ENCODE measurements at places on chromosomes 12 and 14.

DNA sequence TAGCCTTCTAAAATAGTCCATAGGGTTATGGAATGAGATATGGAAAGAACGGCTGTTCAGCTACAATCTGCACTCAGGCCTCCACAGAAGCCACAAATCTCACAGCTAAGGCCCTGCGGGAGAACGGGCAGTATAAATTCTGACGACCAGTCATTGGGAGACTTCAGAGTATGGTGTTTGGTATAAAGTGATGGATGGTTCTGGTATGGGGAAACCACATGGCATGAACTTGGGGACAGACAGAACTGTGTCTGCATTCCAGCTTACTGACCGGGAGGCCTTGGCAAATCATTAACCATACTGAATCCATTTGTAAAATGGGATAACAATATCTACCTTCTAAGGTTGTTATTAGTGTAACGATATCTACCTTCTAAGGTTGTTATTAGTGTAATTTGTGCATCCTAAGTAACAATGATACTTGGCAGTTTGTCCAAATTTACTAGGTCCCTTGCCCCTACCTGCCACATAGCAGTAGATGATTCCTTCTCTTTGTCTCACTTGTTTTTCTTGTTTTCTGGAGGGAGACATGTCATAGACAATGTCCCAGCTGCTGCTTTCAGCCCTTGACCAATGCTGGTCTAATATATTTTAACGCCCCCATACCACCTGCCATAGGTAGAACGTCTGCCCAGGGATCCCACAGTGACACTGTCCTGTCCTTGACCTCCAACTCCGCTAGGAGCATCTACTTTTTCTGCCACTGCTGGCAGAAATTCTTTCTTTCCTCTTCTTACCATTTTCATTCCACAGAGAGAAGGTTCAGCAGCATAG is 6.8 kb downstream of the CDKL1 start:
- no peaks in the 10 kb centered on the region for H3K27me3 ChIP-seq
- H3K36me3 ChIP-seq, result no peaks in the 10 kb centered on the region
- H3K4me1 ChIP-seq, result no peaks in the 10 kb centered on the region

- no peaks in the 10 kb centered on the region for H3K36me3 ChIP-seq
- no peak overlapping the region for H3K27ac ChIP-seq
- no peaks in the 10 kb centered on the region for H3K4me1 ChIP-seq
- H3K27me3 ChIP-seq, result no peaks in the 10 kb centered on the region
- H3K4me3 ChIP-seq, result no peak overlapping the region
Observed at GRCh38 chr12:60752589-60752988, 1156.8 kb downstream of the SLC16A7 start.

DNA sequence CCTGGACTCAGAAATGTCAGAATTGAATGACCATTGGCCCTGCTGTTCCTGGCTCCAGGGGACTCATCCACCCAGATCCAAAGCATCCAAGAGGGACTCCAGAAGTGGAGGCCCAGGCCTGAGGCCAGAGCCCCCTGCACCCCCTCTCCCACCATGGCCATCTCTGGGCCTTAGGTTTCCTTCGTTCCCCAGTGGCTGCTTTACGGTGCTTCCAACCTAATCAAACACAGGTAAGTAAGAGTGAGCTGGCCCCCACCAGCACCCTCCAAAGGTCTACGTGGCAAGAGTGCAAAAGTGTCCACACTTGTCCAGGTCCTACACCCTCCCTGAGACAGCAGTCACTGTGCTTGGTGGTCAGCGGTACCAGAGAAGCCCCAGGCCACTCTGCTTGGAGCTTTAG is 139.0 kb downstream of the DPF3 start:
- H3K27ac ChIP-seq, result no peak overlapping the region
- H3K27me3 ChIP-seq, result no peaks in the 10 kb centered on the region
- DNase-seq, result no peak
- no peaks in the 10 kb centered on the region for H3K4me1 ChIP-seq
- H3K36me3 ChIP-seq, result no peaks in the 10 kb centered on the region

DNA sequence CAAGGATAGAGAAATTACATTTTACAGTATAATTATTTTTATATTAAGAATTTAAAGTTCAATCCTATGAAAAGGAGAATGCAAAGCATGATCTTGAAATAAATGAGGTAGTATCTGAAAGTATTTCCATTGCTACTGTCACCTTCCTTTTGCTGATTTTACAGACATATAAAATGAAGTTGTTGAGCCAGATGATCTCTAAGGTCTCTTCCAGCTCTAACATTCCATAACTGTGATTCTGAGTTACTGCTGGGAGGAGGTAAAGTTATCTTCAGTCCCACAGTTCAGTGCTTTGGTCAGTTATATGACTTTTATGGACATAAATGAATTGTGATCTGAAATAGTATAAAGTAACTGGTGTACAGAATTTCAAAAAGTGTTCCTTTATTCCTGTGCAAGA is 52.8 kb downstream of the SLC38A6 start:
- H3K4me3 ChIP-seq, result no peak overlapping the region
- no peaks in the 10 kb centered on the region for H3K27me3 ChIP-seq
- no peak for DNase-seq
- H3K4me1 ChIP-seq, result peaks cover 10% of the 10 kb centered on the region
- H3K27ac ChIP-seq, result no peak overlapping the region
- peaks cover 13% of the 10 kb centered on the region for H3K36me3 ChIP-seq

DNA sequence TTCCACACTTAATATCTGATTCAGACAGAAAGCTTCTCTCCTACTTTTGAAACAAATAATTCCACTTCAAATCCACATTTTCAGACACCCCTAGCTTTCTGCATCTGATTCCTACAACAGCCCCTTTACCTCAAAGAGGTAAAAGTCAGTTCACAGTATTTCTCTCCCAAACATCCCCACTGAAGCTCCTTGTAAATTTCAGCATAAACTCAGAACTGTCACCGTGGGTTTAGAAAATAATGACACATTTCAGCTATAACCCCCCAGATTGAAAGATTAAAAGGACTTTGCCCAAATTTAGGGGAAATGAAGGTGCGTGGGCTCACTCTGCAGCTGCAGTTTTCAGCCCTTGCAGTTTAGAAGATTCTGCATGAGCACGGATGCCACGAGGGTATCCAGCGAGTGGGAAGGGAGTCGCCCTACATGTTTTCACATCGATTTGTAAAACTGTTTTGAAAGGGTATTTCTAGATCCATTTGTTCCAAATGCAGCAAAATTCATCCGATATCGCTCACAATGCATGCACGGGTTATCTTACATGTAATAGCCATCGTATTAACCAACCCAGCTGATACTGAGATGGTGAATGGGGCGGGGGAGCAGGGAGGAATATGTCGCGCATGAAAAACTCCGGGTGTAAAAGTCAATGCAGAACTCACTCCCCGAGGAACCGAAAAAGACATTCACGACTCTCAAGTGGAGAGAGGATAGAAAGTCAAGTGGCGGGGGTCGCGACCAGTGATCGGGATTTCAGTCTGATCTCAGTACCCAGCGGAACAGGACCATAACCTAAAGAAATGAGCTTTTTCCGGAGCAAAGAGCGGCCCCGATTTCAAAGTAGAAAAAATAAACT is 5.0 kb upstream of the CCND2 start:
- H3K4me1 ChIP-seq, result peaks cover 26% of the 10 kb centered on the region
- H3K27me3 ChIP-seq, result peaks cover 5% of the 10 kb centered on the region
- H3K36me3 ChIP-seq, result no peaks in the 10 kb centered on the region
- peak overlapping the region; percentile 99 for H3K27ac ChIP-seq
- peak overlapping the region; percentile 92 for H3K4me3 ChIP-seq

DNA sequence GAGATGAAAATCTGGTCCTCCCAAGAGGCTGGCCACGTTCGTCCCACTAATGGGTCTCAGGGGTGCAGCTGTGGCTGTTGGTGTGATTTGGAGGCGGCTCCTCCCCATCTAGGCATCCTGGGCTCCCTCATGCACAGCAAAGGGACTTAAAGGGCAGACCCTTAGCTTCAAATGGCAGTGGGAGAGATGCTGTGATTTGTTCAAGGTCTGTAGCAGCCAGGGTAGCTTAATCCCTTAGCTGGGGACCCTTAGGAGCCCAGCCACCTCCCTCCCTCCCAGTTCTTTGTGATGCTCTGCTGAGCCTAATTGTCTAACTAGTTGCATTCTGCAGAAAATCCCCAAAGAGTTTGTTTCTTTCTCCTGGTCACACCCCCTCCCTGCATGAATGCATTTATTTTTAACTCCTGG is 18.3 kb downstream of the DYRK4 start:
- H3K27me3 ChIP-seq, result peaks cover 10% of the 10 kb centered on the region
- no peak for DNase-seq
- H3K4me1 ChIP-seq, result no peaks in the 10 kb centered on the region
- no peak overlapping the region for H3K27ac ChIP-seq
- H3K36me3 ChIP-seq, result no peaks in the 10 kb centered on the region

GRCh38 chr14:39766397-39767000 is 334.3 kb upstream of the FBXO33 start:
- H3K4me1 ChIP-seq, result peaks cover 10% of the 10 kb centered on the region
- H3K27me3 ChIP-seq, result peaks cover 1% of the 10 kb centered on the region
- no peak overlapping the region for H3K27ac ChIP-seq
- no peak for DNase-seq
- H3K4me3 ChIP-seq, result no peak overlapping the region
- no peaks in the 10 kb centered on the region for H3K36me3 ChIP-seq

DNA sequence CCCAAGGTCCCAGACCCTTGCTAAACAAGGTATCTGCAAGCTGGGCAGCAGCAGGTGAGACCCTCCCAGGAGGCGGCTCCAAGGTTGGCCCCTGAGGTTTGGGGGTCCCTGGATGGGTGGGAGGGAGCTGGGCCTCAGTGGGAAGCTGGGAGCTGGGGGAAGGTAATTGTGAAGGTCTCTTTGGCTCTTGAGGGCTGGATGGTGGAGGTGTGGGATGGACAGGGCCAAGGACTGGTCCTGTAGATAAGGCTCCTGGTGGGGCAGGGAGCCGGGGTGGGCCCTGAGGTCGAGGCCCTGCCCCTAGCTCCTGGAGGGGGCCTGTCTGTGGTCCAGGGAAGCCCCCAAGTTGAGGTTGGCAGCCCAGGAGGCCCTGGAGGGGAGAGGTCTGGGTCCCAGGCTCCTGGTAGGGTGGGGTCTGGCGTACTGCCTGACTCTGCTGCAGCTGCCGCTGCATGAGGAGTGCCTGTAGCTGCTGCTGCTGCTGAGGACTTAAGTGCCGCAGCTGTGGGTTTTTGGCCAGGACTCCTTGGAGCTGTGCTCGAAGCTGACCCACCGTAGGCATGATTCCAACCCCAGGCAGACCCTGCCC is 13.1 kb upstream of the PRKAG1 start:
- no peaks in the 10 kb centered on the region for H3K27me3 ChIP-seq
- peaks cover 5% of the 10 kb centered on the region for H3K4me1 ChIP-seq
- no peak overlapping the region for H3K4me3 ChIP-seq
- no peak for DNase-seq
- peaks cover 6% of the 10 kb centered on the region for H3K36me3 ChIP-seq

DNA sequence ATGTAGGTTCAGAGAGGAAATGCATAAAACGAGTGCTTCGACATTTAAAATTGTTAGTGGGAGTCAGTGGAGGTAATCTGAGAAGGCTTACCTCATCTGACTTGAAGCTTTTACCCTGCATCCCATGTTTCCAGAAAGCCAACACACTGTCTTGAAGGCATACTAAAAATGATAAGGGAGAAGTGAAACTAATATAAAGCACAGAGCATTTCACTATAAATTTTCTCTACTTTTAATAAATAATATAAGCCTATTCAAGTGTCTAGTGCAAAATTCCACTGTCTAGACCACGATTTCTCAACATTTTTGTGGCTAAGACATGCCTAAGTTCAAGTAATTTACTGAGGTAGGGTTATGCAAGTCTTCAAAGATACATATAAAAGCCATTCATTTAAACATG is 29.1 kb upstream of the CDKL1 start:
- H3K4me3 ChIP-seq, result no peak overlapping the region
- peaks cover 25% of the 10 kb centered on the region for H3K36me3 ChIP-seq
- no peaks in the 10 kb centered on the region for H3K27me3 ChIP-seq
- H3K27ac ChIP-seq, result no peak overlapping the region
- no peak for DNase-seq

- no peak overlapping the region for H3K27ac ChIP-seq
- DNase-seq, result no peak
- peaks cover 2% of the 10 kb centered on the region for H3K27me3 ChIP-seq
- no peaks in the 10 kb centered on the region for H3K36me3 ChIP-seq
Observed at GRCh38 chr12:25985316-25986175, 27.1 kb downstream of the RASSF8 start.

DNA sequence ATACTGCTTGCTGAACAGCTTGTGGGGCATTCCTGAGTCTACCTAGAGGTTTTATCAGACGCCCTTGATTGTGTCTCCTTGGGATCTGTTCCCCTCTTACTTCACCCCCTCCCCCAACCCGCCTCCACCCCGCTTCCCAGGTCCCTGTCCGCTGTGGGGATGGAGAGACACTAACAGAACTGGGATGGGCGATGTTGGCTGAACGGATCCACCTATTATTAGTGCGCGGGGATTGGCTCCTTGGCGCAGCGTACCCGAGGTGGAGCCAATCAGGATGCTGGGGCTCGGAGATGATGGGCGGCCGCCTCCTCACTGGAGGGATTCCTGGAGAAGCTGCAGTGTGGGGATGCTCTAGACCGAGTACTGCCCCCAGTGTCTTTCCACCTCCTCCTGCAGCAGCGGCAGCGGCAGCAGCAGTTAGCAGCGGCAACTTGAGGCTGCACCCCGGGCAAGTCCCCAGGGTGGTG is at the start of gene SYT1:
SYT1 (plus strand) TSS at position 372 of the 467 bp plus-strand sequence.
- DNase-seq, result no peak

GRCh38 chr12:108610856-108611605 is 13.1 kb upstream of the TMEM119 start:
- no peak overlapping the region for H3K27ac ChIP-seq
- no peak for DNase-seq
- no peaks in the 10 kb centered on the region for H3K27me3 ChIP-seq
- H3K4me3 ChIP-seq, result no peak overlapping the region

GRCh38 chr14:30271811-30272323 is 287.1 kb upstream of the G2E3 start:
- H3K4me3 ChIP-seq, result no peak overlapping the region
- peaks cover 9% of the 10 kb centered on the region for H3K27me3 ChIP-seq
- DNase-seq, result no peak
- H3K36me3 ChIP-seq, result no peaks in the 10 kb centered on the region

DNA sequence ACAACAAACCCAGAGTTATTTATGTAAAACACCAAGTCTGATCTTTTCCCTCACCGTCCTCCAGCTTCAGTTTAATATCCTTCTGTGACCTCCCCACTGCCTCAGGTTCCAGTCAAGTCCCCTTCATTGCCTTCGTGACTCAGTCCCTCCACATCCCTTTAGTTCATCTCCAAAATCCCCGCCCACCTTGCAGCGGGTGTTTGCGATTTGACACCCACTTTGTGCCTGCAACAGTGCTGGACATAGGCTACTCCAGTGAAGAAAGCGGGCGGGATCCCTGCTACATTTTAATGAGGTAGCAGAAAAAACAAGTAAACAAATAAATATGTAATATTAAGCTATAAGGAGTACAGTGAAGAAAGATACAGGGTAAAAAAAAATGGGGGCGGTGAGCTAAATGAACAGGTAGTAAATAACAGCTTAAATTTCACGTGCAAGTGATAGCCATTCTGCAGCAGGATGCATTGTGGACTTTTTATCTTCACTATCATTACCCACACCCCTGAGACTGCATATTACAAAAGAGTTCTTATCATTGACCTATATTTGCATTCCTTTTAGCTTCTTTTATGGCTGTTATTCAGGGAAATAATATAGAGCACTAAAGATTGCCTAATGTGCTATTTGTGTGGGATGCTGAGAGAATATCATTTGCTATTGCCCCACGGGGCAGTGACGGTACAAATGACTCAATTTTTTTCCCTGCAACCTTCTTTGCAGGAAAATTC is 222.8 kb upstream of the NUDT4 start:
- H3K27me3 ChIP-seq, result peaks cover 2% of the 10 kb centered on the region
- no peak for DNase-seq
- no peak overlapping the region for H3K4me3 ChIP-seq
- H3K4me1 ChIP-seq, result no peaks in the 10 kb centered on the region
- no peak overlapping the region for H3K27ac ChIP-seq
- no peaks in the 10 kb centered on the region for H3K36me3 ChIP-seq
